IPS-NIHi11 (cell line): ENCODE measurements at places on chromosomes 12 and 14.
A peak's percentile ranks its signal among the peaks of the same experiment; 100 is the strongest.

DNA sequence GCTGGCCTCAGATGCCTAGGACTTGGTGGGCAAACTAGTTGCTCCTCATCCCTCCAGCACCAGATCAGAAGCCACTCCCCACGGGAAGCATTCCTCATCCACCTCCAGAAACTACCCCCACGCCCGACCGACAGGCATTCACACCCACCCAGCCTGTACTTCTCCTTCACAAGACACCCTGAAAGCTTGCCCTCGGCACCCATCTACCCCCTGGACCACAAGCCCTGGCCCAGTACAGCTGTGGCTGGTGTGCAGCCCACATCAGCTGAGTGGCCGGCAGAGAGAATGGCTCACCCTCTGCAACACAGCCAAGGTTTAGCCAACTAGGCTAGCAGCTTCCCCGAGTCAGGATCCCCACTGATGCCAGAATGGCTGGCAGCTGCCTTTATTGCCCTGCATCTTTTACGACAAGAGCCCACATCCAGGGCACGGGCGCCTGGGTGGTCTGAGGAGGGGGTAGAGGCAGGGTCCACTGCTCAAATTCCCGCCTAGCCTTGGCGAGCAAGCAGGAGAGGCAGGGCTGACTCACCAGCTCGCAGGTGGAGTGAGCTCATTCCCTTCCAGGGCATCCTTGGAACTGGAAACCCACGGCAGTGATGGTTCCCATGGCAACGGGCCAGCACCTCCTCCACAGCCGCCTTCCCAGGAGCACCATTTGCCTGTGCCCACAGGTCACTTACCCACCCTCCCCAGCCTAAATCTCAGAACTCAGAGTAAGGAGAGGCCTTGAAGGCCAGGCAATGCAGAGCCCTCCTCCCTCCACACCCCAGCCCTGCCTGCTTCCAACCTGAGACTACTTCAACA, 17.1 kb downstream of the ACTN1 start:
- DNase-seq = peak; percentile 76

- no peak for DNase-seq
These were observed 12.0 kb downstream of the TMTC1 start for GRCh38 chr12:29771786-29772185.

GRCh38 chr14:25400607-25401206, 350.8 kb upstream of the STXBP6 start:
- DNase-seq = peak; percentile 33

- DNase-seq = no peak
These were observed 9.8 kb downstream of the CHGA start for GRCh38 chr14:92932448-92933395.

GRCh38 chr14:72597252-72598233, 296.4 kb downstream of the DPF3 start:
- no peak for DNase-seq

GRCh38 chr14:92750994-92751400, 2.6 kb upstream of the LGMN start:
- no peak for DNase-seq

DNA sequence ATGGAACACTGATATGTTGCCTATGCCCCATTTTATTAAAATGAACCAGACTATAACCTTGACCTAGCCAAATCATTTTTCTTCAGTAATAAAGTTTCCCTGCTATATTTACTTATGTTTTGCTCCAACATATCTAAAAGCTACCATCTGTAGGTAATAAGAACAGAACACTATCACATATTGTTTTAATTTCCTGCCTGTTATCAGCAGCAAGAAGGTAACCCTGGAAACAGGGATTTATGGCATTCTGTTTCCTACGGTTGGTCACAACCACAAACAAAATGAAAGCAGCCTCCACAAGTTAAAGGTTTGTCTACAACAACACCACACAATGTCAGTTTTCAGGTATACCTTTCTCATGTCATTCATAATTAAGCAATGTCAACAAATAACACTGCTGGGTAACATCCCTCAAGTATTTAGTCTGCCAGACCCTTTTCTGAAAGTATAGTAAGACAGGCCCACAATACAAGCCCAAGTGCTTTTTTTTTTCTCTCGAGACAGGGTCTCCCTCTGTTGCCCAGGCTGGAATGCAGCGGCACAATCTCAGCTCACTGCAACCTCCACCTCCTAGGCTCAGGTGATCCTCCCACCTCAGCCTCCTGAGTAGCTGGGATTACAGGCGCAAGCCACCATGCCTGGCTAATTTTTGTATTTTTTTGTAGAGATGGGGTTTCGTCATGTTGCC, 25.5 kb downstream of the GCH1 start:
- DNase-seq = no peak

DNA sequence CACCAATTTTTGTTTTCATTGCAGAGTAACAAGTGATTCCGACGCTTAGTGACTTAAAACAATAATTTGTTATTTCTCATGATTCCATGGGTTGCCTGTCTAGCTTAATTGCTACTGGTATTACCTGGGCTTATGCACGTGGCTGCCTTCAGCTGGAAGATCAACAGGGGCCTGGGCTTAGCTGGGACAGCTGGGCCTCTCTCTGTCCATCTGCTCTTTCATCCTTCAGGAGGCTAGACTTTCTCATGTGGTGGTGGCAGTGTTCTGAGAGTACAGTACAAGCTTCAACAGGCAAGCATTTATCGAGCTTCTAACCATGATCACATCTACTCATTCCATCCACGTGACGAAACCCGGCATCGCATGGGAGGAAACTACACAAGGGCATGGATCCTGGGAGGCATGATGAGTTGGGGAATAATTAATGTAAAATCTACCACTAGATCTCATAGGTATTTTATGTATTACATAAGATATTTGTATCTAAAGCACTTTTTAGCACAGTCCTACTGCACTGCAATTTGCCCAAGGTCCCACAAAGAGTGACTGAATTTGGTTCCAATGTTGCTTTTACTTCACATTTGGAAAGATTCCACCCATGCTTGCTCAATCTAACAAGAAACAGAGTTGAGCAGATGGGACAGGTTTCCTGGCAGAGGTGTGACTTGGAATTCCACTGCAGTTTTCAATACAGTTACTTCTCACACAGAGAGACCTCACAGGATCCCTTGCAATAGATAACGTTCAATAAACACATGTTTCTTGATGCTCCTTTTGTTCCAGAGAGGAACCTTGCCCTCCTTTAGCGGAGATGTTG, 153.1 kb upstream of the FRMD6 start:
- no peak for DNase-seq

DNA sequence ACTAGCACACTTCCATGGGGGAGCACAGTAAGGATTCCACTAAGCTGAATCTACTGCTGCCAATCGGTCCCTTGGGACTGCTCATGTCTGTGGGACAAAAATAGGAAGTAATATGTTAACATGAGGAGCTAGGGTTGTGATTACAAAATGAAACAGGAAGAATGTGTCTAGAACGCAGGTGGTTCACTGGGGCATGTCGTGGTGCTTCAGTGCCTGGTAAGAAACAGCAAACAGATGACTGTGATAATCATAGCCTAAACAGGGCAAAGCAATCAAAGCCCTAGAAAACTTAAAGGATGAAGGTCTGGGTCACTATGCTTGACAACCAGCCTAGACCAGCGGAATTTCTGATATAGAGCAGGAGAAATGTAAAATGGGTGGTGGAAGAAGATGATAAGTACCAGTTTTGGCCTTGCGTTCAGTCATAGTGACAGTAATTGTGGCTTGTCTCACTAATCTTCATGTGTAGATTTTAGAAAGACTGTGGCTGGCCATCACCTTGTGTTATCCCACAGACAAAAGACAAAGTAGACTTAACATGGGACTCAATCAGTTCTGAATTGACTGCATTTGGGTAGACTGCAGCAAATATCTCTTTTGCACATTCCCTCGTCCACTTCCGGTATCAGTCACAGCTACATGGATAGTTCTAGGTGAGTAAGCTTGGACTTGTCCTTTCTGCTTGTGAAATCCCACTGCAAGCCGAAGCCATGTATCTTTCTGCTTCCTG, 51.4 kb downstream of the WASHC3 start:
- no peak for DNase-seq

DNA sequence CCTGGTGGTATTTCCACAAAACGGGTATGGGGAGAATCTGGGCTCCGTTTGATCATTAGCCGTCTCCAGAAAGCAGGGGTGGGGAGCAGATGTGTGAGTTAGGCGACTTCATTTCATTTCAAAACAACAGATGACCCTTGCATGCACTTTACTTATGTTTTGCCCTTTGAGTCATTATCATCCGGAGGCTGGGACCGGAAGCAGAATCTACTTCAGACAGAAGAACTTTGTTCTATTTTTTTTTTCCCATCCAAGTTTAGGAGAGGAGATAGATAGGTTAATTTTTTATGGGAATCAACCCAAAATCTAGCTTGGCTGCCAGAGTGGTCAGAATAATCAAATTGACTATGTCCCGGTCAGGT, 31.3 kb upstream of the CMAS start:
- DNase-seq = no peak

- no peak for DNase-seq
These were observed 62.7 kb upstream of the ACTN1 start for GRCh38 chr14:69041783-69042182.

DNA sequence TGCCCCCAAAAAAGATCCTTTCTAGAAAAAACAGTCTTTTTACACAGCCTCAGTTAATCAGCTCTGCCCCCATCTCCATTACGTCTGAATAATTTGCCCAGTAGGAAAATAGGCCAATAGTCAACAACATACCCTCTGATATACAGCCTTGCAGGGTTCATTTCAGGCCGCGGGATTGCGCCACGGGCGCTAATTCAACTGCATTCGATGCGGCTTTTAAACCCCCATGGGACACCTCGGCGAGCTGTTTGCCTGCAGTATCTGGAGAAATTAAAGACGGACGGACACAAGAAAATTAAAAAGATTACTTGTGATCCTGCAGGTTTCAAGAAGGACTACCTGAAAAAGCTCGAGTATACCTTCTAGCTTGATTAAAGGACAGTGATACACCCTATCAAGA, 36.1 kb downstream of the ERP29 start:
- DNase-seq = no peak

DNA sequence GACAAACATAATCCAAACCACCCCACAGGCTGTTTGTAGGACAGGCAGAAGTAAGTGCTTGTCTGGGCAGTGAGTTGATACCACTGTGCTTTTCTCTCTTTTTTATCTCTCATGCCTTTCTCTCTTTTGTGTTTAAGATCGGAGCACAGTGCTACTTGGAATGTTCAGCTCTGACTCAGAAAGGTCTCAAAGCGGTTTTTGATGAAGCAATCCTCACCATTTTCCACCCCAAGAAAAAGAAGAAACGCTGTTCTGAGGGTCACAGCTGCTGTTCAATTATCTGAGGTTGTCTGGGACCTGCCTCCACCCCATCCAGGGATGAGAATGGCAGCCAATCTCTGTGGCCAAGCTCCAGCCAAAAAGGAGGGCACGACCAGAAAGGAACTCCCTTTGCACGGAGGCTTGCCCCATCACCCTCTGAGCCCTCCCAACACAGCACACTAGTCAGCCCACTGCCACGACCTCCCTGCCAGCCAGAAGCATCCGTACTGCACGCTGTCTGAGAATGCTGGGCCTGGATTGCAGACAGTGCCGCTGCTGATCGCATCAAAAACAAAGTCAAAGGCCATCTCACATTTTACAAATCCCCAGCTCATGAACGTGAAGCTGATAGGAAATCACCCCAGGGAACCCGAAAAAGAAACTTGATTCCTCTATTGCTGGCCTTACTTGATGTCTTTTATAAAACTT, 27.8 kb downstream of the GPHB5 start:
- no peak for DNase-seq

GRCh38 chr12:81668475-81668874, 90.7 kb downstream of the PPFIA2 start:
- DNase-seq = peak; percentile 8

DNA sequence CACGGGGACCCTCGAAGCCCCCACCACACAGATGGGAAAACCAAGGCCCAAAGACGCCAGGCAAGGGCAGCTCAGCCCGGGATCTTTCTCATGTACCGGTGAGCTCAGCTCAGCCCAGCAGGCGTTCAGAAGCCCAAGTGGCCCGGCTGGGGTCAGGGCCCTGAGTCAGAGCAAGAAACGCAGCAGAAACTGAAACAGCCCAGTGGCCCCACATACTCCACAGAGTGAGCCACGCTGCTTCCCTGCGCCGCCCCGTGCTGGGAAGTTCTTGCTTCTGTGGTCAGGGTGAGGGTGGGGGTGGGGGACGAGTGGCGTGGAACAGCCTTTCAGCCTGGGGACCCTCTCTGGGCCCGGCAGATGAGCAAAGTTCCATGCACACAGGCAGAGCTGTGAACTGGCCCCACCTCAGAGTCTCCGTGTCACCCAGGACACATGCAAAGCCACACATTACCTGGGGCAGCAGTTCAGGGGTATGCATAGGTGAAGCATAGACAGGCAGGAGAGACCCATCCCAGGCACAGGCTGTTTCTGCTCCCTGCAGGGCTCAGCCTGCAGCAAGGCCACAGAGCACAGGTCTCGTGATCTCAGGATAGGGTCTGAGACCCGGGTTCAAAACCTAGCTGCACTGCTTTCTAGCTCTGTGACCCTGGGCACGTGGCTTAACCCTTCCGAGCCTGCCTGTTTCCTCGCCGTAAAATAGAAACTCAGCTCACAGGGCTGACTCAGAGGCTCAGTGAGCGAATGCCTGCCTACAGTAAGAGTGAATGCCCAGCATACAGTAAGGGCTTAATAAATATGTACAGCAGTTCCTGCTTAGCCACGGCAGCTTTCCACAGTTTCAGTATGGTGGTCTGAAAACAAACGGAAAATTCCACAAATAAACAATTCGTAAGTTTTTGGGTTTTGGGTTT, 21.6 kb downstream of the NCOR2 start:
- no peak for DNase-seq

DNA sequence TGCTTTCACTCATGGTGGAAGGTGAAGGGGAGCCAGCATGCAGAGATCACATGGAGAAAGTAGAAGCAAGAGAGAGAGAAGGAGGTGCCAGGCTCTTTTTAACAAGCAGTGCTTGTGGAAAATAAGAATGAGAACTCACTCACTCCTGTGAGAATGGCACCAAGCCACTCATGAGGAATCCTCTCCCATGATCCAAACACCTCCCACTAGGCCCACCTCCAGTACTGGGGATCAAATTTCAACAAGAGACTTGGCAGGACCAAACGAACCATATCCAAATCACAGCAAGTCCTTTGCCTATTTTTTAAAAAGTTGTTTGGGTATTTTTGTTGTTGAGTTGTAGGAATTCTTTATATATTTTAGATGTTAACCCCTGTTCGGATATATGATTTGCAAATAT, 245.9 kb upstream of the ARID2 start:
- no peak for DNase-seq

DNA sequence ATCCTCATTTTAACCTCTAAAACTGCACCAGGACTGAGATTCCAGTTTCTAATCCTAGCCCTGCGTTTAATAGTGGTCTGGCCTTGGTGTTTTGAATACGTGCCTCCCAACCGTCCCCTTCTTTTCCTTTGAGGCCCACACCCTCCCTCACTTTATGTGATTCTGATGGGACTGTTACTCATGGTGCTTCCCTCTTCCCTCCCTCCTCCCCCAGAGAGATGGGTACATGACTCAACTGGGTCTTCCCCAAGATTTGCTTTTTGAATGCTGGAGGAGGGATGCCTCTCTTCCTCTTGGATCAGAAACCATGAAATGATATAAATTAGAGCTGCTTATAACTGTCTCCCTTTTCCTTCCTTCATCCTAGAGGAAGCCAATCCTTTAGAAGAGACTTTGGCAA, 8.2 kb upstream of the PPP2R5E start:
- DNase-seq = no peak
